ENCODE measurements at places on chromosomes 4 and X.
A peak's percentile ranks its signal among the peaks of the same experiment; 100 is the strongest.

GRCh38 chr4:81919810-81920209, 448.1 kb upstream of the RASGEF1B start:
- DNase-seq: no peak

- no peak for DNase-seq
Observed at GRCh38 chr4:92186239-92186638, 117.5 kb upstream of the GRID2 start.

- peak; percentile 40 for DNase-seq
Observed at GRCh38 chr4:123488916-123489315, 92.3 kb downstream of the SPRY1 start.

DNA sequence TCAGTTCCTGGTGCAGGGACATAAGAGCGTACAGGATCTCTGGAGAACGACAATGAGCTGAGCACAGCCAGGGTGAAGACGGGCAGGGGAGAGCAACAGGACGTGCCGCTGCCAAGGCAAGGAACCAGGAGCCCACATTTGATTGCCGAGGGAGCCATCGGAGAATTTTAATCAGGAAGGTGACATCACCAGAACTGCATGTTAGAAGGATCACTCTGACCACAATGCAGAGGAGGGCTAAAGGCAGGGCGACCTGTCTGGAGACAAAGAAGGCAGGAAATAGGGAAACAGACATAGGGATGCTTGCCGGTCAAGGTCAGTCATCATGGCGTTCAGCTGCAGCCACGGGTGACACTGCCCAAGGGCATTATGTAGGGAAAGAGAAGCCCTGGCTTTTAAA, 81.4 kb downstream of the RBM47 start:
- DNase-seq: peak; percentile 29

- DNase-seq: no peak
Observed at GRCh38 chr4:98744372-98745150, 86.2 kb upstream of the TSPAN5 start.

DNA sequence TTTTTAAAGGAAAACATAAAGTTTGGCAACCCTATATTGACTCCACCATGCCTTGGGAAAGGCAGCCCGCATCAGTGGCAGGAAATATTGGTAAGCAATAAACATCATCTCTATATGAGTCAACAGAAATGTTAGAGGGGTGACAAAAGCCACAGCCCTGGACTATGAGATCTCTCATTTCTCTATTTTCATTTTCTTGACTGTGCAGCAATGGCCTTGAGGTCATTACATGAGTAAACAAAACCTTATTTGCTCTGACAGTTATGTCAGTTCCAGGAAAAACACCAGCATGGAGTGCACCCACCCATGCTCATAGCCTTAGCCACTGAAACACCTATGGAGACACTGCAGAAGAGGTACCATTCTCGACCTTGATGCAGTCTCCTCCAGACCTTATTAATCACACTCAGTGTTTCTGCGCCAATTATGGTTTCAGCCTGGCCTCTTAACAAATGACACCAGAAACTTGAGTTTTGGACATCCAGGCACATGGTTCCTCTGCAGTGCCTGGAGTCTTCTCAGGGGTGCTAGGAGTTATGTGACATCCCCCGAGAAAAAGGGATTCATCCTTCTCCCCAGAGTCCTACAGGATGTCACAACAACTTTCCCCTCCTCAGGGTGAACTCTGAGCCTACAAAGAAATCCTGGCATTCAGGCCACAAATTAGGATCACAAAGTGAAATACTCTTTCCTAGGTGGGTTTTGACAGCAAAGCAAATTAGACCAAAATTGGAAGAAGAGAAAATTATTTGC, 16.0 kb upstream of the HPGD start:
- no peak for DNase-seq

- DNase-seq: peak; percentile 60
Observed at GRCh38 chrX:56995271-56995994, at the start of gene SPIN3. SPIN3 (minus strand) TSS chrX:56995541; CDS start chrX:56994947, 594 bp downstream.

GRCh38 chr4:22672519-22672918, 20.2 kb upstream of the GBA3 start:
- no peak for DNase-seq

DNA sequence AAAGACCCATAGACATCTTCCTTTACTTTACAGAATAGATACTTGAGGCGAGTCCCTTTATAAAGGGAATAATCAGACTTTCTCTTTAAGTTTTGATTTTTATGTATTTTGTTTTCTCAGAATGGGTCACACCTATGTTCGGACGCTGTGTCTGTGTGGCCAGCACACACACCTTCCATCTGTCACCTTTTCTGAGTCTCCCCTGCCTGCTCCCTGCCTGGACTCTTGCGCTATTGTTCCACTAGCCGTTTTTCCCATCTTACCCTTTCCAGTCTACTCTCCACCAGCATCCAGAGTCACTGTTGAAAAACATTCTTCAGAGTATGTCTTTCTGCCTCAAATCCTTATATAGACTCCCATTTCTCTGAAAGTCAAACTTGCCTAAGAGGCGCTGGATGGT, 236.1 kb downstream of the MAML3 start:
- no peak for DNase-seq

GRCh38 chrX:14529290-14529989, at the start of gene GLRA2:
GLRA2 (plus strand) TSS chrX:14529536; CDS start chrX:14530058, 522 bp downstream.
- DNase-seq: peak; percentile 22

DNA sequence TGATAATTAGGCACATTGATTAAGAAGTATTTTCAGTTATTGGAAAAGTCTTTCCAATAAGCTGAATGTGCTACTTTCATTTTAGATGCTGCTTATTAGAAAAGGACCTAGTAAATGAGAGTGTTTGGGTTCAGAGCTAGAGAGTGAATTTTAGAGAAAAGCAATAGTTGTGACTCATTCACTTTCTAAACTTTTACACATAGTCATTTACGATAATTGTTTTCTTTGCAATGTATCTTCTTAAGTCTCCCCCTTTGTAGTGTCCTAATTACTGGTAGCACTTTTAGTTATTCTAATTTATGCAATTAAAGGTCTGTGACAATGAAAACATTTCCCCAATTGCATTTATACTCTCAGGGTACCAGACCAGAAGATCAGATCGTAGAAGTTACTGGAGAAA, 1.3 kb downstream of the IL21 start:
- DNase-seq: no peak

GRCh38 chrX:13750812-13751211, 16.3 kb downstream of the OFD1 start:
- DNase-seq: no peak

GRCh38 chr4:54716478-54717065, 58.8 kb downstream of the KIT start:
- DNase-seq: no peak

DNA sequence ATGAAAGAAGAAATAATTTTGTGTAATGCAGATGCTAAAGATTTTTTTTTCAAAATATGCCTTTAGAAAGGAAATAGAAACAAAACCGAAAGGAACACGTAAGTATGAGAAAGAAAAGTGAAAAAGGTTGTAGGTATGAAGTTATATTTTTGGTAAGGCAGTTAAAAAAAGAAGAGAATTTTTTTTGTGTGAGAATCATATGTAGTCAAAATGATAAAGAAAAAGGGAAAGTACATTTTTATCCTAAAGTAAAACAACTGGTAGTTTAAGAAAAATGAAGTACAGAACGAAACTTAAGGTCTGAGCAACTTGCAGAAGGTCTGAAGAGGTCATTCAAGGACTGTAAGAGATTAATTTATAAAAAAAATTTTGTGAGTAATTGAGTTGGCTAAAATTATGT, 164.0 kb upstream of the TRAM1L1 start:
- DNase-seq: no peak

GRCh38 chr4:106875340-106875739, 160.8 kb downstream of the DKK2 start:
- no peak for DNase-seq

GRCh38 chrX:135521405-135522131, 1.1 kb downstream of the INTS6L start:
- DNase-seq: peak; percentile 90

DNA sequence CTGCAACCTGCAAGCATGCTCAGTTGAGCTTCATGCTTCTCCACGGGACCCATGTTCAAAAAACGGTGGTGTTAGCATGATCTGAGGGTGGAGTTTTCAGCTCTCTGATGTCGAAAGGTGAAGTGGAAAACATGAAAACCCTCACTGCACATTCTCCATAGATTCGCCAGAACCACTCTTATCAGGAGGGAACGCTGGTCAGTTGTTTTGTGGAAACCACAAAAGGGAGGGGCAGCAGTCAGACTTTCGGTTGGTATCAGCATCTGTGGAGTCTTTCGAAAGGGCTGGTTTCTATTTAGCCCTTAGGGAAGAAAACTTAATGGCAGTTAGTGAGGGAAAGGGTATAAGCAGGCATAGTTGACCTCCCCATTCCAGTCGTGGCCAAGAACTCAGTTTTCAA, 12.6 kb downstream of the PPA2 start:
- DNase-seq: no peak

GRCh38 chrX:111123125-111123524, 27.1 kb downstream of the PAK3 start:
- no peak for DNase-seq

DNA sequence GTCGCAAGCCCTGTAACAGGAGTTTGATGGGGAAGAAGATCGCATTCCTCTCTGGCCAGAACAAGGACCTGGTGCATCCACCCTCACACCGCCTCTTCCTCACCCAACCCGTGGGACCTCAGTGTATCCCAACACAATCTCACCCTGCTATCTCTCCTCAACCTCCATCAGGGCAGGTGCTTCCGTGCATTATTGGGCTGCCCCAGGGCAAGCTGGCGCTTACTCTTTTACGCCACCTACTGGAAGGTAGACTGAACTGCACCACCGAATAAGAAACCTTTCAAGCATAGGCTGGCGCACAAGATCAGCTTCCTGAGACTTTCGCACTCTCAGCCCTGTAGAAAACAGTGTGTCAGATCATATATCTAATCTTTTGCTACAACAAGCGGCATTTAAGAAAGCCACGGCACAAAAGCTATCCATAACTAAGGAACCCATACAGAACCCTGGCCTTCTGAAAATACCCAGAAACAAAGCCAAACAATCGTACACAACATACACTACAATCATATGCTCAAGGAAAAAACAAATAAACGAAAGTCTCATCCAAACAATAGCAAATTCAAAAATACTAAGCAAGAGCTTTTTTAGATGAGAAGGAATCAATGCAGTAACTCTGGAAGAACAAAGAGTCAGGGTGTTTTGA, 209.3 kb downstream of the UGT8 start:
- DNase-seq: peak; percentile 28

GRCh38 chr4:17680559-17681280, 66.3 kb downstream of the MED28 start:
- no peak for DNase-seq

GRCh38 chrX:120207009-120207605, 43.5 kb upstream of the ZBTB33 start:
- DNase-seq: no peak

DNA sequence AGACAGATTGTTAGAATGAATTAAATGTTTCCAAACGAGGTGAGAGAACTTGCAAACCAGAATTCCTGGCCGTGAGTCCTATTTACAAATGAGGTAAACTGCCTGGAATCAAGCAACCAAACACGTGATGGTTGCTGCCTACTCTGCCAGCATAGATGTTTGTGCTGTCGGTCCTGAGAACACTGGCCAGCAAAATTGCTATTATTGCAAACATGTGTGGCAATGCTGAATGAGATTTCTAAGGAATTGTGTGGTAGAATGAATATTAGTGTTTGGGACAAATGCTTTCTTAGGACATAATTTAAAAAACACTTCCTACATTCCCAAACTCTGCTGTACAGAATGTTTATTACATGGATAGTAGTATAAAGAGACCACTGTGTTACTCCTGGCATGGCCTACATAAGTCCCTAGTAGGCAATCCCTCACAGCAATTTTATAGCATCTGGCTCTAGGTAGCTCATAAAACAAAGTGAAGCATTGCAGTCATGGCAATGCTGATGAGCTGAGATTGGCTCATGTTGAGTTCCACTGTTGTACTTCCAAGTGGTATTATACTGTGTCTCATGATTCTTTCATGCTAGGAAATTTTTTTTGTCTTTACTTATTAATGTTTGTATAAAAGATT, 605.2 kb upstream of the EPHA5 start:
- no peak for DNase-seq

DNA sequence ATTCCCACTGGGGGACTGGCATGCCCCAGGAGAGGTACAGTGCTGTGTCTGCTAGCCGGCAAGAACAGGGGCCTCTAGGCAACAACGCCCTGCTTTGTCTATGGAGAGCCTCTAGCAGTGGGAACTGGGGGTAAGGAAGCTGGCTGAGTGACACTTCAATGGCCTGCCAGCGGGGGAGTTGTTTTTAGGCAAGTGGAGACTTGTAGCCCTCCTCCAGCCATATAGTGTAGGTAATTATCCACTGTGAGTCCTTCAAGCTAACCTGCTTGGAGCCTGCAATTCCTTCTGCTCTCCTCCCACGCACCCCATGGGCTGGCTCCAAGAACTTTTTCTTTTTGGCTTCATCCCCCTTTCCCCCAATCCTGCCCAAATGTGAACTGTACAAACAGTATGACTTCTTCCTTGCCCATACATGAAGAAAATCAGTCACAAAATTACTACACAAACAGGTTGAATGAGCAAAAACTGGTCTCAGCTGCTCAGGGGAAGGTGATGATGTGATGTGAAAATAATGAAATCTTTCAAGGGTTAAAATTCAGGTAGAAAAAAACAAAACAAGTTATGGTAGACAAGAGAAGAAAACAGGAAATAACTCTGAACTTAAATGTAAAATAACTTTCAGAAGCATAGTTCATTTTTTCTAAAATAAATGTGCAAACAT, 33.1 kb downstream of the LEF1 start:
- no peak for DNase-seq

DNA sequence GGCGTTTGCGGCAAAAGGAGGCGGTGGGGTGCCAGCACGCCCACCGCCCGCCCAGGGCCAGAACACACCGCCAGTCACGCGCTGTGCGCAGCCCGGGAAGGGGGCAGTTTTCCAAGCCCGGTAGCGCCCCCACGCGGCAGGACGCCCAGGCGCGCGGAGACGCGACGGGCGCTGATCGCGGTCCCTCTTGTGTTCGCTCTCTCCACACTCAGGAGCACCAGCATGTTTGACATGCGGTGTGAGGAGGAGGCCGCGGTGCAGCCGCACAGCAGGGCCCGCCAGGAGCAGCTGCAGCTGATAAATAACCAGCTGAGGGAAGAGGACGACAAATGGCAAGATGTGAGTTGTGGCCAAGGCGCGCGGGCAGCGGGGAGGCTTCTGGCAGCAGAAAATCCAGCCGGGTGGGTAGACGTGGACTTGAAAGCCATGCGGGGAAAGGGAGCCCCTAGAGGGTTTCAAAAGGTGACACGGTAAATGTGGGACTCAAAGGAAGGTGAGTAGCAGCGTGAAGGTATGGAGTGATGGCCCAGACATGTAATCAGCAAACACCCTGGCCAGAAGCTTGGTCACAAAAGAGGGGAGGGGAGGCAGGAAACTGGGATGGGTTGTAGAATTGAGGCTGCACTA, 104.1 kb downstream of the PHOX2B start:
- DNase-seq: peak; percentile 37

DNA sequence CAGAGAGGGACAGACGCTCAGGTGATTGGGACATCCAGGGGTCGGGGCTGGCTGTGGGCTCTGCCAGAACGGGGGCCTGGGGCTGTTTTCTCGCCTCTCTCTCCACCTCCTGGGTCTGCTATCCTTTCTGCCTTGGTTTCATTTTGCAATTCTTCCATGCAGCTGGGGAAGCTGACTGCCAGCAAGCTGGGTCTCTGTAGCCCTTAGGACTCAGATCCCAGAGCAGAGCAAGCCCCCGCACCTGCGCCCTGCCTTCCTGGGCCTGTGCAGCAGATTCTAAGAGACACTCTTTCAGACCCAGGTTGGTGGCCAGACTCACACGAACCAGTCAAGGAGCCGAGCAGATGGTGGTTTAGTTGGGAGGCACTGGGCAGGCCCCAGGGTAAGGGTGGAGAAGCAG, 59.1 kb upstream of the GRPEL1 start:
- no peak for DNase-seq
